Ureter (tissue), 1 donor: ENCODE measurements at places on chromosomes 1 and 21. TPM values are rescaled to one million over a fixed set of nuclear protein-coding genes. Genes with fewer than 3 reads are reported as not detected.

- no peak for DNase-seq
Measured at GRCh38 chr1:183982172-183982963, 55.2 kb downstream of the COLGALT2 start.

LRRC53 gene
- not detected for total RNA-seq

DNA sequence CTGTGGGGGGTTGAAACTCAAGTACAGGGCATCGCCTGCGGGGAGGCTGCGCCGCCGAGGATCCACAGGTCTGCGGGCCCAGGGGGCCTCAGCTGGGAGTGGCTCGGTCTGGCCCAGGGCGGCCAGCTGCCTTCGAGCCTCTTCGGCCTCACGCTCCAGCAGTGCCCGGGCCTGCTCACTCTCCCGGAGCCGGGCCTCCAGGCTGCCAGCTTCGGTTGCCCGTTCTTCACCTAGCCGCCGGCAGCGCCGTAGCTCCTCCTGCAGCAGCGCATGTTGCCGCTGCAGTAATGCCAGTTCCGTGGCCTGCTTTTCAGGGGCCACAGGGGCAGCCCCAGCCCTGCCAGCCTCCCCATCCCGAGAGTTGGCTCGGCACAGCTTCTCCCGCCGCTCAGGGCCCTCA lies 9.4 kb downstream of the RXFP4 start:
- no peak for DNase-seq

DNA sequence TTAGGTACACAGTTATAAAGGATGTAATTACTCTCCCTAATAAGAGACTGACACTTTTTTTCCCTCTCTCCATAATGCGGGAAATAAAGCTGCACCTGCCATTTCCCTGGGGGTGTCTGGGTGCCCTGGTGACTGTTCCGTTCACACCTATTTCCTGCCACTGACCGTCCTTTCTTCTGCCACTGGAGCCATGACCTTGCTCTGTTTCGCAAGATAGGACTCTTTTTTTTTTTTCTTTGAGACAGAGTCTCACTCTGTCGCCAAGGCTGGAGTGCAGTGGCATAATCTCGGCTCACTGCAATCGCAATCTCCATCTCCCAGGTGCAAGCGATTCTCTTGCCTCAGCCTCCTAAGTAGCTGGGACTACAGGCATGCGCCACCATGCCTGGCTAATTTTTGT lies 66.1 kb upstream of the SERBP1 start:
- no peak for DNase-seq
